HL-60 (cell line): ENCODE measurements at places on chromosomes 13 and 19.

DNA sequence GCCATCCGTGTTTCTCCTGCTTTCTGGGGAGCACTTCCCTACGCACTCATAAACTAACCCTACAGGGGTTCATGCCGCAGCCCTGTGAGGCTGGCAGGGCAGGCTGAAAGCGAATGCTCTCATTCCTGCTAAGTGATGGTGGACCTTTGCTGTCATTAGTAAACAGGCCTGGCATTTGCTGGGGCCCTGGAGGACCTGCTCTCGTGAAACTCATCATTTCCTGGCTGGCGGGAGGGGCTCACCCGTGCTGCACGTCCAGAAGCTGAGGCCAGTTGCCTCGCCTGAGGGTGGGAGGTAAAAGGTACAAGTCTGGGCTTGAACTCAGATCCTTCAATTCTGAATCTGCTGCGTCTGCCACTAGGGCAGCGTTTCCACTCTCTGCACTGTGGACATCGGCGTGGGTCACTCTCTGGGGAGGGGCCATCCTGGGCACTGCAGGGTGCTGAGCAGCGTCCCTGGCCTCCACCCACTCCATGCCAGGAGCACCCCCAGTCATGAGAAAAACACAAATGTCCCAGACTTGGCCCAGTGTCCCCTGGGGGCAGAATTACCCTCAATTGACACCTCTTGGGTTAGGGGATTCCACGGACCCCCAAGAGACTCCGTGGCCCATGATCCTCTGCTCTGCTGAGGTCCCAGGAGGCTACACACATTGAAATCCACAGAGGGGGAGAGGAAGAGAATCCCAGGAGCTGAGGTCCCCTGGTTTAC is 7.0 kb downstream of the MOB3A start:
- no peak for DNase-seq

- DNase-seq: peak; percentile 66
Measured at GRCh38 chr19:27776020-27776419, 1436.9 kb downstream of the UQCRFS1 start.

DNA sequence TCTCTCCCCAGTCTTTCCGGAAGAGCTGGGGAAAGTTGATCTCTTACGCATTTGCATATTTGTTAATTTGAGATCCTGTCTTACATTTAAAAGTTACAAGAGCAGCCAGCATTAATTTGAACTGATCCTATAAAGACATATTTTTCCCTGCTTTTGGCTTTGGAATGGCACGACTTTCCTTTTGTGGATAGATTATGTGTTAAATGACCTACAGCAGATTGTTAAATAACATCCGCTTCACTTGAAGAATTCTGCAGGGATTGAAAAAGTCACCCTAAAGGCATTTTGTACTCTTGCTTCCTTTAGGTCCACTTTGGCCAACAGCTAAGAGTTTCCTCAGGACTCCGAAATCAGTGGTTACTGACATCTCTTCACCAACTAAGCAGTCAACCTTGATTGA is 334.0 kb downstream of the TBC1D4 start:
- no peak for DNase-seq

DNA sequence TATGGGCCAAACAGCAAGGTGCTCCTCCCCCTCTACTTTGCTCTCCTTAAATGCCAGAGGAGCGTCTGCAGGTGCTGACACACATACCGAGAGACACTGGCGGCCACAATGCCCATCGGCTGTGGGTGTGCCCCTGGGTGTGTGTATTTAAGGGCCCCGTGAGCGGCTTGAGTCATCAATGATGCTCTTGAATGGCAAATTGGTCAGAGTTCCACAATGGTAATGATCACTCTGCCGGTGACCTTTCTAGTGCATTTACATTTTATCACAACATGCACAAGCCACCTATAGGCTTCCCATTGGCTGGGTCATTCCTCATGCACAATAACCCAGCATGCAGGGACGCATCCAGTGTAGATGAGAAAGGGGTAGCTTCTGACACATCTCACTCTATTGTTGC is 124.8 kb downstream of the ZNF536 start:
- no peak for DNase-seq

- peak; percentile 51 for DNase-seq
Measured at GRCh38 chr19:37506387-37507166, at the start of gene ZNF793. Gene ZNF793 (plus strand): TSS chr19:37506939. CDS start chr19:37523440, 16,501 bp downstream.

GRCh38 chr13:94309576-94309975 is 169.9 kb downstream of the DCT start:
- DNase-seq: no peak

- DNase-seq: no peak
Measured at GRCh38 chr13:99558570-99559180, 57.4 kb downstream of the TM9SF2 start.

- peak; percentile 73 for DNase-seq
Measured at GRCh38 chr19:39328046-39328705, 7.5 kb upstream of the LRFN1 start.

DNA sequence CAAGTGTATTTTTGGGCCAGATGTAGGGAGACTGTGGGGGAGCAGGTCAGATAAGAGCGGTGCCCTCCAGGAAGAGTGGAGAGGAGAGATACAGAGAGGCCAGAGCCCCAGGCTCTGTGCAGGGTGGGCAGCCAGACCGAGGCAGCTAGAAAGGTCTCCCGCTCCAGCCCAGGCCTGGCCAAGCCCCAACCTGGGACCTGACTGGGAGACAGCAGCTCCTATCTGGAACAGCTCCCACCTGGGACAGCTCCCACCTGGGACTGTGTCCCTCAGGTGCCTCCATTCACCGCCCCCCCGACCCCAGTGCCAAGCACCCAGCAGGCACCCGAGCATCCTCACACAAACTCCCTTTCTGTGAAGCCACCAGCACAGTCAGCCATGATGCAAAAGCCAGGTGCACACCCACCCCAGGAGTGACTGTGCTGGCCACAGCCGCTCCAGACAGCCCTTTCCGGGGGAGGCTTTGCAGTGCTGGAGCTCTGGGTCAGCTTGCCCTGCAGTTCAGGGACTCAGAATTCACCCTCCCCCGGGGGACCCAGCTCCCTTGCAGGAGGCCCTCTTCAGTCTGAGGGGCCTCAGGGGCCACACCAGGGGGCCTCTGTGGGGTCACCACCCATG is 2.1 kb upstream of the GRTP1 start:
- no peak for DNase-seq

GRCh38 chr19:16012552-16012951 is 63.7 kb upstream of the TPM4 start:
- DNase-seq: no peak

DNA sequence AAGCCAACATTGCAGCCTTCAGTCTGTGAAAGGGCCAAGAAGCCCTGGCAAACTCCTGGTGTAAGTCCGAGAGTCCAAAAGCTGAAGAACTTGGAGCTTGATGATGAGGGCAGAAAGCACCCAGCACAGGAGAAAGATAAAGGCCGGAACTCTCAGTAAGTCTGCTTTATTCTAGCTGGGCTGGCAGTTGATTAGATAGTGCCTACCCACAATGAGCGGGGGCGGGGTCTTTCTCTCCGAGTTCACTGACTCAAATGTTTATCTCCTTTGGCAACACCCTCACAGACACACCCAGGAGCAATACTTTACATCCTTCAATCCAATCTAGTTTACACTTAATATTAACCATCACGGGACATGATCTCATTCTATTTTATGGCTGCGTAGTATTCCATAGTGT is 1317.1 kb downstream of the SLITRK1 start:
- DNase-seq: no peak

DNA sequence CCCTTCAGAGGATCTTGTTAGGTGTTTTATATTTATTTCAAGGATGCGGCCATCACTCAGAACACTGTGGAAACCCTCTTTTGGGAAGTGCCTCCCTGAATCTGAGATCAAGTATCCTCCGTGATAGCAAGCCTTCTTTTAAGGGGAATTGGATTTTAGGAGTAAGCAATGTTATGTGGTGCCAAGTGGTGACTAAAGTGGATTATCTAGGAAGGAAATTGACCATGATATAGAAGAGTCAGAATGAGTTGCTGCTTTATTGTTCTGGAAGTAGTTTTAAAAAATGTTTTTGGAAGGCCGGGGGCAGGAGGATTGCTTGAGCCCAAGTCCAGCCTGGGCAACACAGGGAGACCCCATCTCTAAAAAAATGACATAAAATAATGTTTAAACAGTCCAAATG is 6.7 kb downstream of the ERCC5 start:
- no peak for DNase-seq

GRCh38 chr19:6126335-6126974 is 9.0 kb upstream of the ACSBG2 start:
- peak; percentile 90 for DNase-seq

DNA sequence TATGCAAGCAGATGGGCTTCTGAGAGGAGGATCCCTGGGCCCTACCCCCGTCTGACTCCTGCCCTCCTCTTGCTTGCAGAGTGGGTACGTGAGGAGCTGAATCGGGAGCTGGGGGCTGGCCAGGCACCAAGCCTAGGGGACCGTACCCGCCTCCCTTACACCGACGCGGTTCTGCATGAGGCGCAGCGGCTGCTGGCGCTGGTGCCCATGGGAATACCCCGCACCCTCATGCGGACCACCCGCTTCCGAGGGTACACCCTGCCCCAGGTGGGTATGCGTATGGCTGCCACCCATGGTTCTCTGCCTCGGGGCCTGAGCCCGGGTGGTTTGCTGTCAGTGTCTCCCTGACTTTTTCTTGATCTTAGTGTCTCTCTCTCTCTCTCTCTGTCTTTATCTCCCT is 10.4 kb downstream of the CYP2S1 start:
- DNase-seq: no peak

DNA sequence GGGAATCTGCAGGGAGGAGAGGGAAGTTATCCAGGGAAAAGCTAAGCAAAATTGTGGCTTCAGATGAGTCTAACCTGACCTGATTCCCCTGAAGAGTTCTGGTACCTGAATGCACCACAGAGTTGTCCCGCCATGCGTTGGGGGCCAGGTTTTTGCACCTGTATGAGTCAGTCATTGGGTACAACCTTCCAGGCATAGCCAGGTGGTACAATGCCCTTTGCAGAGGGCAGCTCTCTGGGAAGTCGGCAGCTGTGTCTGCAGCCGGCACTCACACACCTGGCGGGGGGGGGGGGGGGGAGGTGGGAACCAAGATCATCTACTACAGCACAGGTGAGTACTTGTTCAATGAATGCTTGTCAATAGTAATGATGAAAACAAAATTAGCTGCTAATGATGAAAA is 52.5 kb upstream of the GTF3A start:
- DNase-seq: no peak

- no peak for DNase-seq
Measured at GRCh38 chr13:99265162-99265800, 7.1 kb upstream of the GPR18 start.

- DNase-seq: no peak
Measured at GRCh38 chr13:82292334-82292733, 1589.9 kb downstream of the SLITRK1 start.

DNA sequence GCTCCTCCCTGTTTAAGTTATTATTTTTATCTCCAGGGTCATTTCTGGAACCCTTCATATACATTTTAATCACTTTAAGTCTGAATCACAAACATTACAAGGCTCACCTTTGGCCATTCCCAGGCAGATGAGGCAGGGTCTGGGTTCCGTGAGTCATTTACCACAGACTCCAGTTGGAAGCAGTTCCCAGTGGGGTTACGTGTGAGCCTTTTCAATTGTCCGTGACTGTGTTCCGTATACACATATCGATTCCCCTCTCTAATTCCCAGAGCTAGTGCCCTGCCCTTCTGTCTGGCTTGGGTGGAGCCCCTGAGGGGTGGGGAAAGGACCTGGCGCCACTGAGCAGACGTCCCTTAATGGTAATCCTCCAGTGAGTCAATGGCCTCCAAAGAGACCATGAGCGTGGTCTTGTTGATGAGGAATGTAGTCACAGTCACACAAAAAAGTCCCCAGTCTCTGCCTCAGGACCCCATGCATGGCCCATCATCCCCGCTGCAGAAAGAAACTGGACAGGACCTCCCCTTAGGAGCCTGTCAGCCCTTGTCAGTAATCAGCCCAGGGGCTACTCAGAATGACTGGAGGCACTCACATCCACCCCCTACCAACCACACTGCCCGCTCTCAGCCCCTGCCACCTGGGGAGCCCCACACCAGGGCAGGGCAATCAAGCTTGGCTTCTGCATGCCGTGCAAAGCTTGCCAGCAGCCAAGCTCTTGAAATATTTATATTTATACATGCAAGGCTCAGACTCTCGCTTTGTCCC is 144.4 kb downstream of the ZIC5 start:
- no peak for DNase-seq

DNA sequence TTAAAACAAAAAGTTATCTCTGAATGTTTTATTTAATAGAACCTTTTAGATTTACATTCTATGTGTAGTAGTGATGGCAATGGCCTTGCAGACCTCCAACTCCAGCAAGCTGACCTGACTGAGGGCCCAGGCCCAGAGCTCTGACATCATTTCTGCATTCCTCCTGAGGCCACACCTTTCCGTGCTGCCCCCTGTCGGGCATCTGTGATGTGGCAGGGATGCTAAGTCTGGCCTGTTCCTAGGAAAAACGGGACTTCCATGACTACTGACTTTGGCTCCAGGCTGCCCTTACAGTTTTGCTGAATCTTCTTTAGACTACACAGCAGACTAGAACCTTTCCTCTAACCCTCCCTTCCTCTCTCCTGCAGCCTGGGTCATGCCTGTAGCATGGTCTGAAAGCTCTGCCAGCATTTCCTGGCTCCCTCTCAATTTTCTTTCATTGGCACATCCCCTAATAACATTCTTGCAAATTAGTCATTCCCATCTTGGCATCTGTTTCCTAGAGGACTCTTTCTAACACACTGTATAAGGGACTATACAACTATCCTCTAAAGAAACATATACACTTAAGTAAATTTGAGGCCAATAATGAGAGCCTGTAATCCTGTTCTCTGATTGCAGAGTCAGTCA is 249.1 kb downstream of the GPC5 start:
- peak; percentile 8 for DNase-seq

GRCh38 chr13:109989686-109990085 is 203.3 kb upstream of the IRS2 start:
- no peak for DNase-seq

DNA sequence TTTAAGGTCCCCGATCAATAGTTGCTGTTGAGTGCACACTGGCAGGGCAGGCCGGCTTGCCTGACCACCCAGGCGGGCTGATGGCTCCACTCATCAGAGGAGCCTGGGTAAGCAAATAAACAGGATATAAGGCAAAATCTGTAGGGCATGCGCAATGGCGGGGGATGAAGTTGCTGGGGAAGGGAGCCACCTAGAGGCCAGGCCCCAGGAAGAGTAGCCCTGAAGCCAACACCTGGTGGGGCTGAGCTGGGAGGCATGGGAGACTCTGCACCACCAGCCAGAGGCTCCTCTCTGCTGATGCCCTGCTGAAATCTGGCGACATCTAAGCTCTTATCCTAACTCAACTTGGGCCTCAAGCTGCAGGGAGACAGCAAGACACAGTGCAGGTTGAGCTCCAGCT is 324.3 kb downstream of the ZNF536 start:
- DNase-seq: no peak

- no peak for DNase-seq
Measured at GRCh38 chr13:70087247-70087646, 20.4 kb upstream of the ATXN8OS start.

- DNase-seq: no peak
Measured at GRCh38 chr13:24306632-24307031, 2.7 kb upstream of the C1QTNF9 start.

GRCh38 chr19:56508290-56508778 is 679 bp downstream of the ZNF471 start:
- DNase-seq: no peak
